Motor neuron (in vitro differentiated cells): ENCODE measurements at places on chromosomes 4 and X.

DNA sequence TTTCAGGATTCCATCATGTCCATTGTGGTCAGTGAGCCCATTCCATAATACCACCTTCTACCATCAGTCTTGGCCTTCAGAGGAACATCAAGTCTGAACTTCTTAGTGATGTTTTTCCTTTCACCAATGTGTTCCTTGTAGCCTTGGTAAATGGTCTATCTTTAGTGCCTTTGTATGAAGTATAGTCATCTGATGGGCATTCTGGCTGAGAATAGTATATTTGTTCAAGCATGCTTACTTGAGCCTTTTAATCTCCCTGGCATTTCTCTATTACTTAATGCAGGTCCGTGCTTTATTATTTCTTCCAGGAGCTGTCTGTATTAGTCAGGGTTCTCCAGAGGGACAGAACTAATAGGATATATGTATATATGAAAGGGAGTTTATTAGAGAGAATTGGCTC is 99.7 kb downstream of the TLL1 start:
- ATAC-seq = no peak

- no peak for ATAC-seq
Observed at GRCh38 chrX:102765809-102766208, 45.3 kb downstream of the GPRASP3 start.

- peak; percentile 76 for ATAC-seq
Observed at GRCh38 chrX:131792356-131792749, 230.7 kb upstream of the STK26 start.

GRCh38 chrX:43551590-43551989 is 104.5 kb upstream of the MAOA start:
- no peak for ATAC-seq

DNA sequence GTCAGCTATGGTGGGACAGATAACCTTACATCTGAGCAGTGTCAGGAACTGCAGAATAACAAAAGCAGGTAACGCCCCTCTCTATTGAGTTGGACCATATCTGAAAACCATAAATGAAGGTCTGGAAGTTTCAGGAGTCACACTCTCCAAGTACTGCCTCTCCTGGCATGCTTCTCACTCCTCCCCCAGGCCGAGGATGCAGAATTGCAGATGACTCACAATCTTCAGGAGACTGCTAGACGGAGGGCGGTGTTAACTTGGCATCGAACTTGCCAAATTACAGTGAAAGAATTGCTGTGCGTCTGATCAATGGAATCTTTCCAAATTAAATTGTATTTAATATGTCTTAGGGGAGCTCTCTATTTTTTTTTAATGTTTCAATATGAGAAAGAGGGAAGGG is 67.1 kb upstream of the TRIM2 start:
- no peak for ATAC-seq

- no peak for ATAC-seq
Observed at GRCh38 chr4:87601361-87601760, 7.0 kb upstream of the DSPP start.

DNA sequence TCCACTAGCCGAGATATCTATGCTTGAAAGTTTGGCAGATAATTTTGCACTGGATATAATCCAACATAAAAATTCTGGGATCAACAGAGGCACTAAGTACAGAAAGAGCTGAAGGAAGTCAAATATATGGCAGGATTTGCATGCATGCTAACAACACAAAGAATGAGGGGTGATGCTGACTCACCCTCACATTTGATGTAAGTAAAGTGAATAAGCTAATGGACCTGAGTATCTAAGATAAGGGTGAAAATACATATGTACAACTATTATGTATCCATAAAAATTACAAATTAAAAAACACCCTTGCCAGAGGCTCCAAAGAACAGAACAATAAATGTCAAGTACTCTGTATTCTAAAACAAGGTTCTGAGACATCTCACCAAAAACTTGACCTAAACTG is 63.8 kb upstream of the PRDX4 start:
- ATAC-seq = no peak

GRCh38 chrX:11913001-11913400 is 155.0 kb downstream of the MSL3 start:
- ATAC-seq = no peak
